ENCODE measurements at places on chromosomes 1 and 21. TPM values are rescaled to one million over a fixed set of nuclear protein-coding genes. Genes with fewer than 3 reads are reported as not detected.

DNA sequence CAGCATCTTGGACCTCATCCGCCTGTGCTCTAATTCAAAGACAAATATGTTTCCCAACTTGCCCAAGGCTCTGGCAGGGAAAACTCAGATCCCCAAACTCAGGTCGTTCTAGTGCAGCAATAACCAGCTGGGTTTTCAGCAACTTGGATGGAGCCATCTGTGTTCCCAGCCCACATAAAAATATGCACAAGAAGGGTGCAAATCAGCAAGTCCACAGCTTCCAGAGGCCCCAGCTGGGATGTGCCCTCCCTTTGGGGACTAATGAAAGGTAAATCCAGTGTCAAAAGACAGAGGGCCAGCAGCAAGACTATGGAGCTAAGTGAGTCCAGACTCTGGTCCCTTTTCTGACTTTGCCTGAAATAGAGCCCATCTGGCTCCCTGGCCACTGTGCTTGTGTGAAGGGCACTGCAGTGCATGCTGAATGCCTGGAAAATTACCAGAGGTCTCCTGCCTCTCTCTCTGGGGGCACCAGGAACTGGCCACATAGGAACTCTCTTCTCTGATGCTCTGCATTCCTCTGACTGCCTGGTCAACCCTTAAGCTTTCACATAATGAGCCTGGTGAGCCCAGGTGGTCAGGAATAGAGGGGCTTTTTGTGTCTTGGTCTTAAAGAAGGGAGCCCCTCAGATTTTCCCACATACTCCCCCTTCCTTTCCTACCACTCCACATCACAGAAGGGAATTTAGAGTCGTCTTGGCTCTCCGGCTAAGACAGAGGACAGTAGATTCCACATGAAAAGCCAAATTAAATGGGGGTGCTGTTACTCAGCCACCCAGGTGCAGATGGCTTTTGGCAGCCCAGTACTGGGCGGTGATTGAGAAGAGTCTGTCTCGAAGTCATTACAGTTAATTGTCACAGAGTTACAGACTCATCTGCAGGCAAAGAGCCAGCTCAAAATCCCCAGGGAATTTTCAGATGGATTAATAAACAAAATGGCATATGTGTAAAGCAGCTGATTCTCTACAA, 88.1 kb upstream of the C1orf21 start:
- no peak for DNase-seq

DNA sequence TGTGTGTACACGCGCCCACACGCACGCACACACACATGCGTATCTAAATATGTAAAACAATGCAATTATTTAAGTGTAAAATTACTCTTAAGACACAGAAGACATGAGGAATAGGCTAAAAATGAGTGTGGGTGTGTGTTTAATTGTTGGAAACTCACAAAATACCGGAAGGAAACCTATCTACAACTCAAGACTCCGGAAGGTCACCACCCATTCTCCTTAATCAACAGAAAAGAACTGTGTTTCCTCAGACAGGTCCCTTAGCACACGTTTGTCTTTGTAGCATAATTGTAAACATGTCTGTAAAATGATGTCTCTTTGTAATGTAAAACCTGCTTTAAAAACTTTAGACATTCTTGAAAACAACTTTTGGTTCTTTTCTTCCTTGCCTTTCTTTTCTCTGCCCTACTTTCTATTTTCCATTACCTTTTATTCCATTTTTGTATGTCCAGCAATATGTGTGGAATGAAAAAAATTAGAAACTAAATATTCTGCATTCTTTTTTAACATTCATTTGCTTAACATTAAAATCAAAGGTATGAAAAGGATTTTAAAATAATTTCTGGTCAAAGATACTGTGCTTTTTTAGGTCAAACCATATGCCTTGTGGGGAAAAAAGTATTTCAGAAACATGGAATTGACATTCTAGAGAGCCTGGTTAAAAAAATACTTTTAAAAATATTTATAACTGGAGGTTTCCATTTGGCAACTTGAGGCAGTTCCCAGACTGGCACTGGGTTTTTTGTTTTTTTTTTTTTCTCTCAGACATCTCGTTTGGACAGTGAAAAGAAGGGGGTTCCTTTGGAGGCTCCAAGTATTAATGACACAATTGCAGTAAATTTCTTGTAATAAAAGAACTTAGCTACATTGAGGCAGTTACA, 46.2 kb downstream of the ATP5PF start:
- DNase-seq = no peak

DNA sequence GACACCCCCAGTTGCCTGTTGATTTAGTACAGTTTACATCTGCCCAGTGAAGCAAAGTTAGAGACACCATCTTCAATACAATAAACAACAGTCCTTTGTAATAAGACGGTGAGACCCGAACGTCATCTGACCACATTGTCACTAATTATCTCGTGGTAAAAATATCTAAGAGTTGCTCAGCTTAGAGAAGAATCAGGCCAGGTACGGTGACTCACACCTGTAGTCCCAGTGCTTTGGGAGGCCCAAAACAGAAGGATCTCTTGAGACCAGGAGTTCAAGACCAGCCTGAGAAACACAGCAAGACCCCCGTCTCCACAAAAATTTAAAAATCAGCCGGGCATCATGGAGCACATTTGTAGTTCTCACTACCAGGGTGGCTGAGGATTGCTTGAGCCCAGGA, 53.5 kb downstream of the CD34 start:
- DNase-seq = peak; percentile 38

Gene C1orf94
- not detected for total RNA-seq

Gene S100A2
- total RNA-seq = 373 TPM

DNA sequence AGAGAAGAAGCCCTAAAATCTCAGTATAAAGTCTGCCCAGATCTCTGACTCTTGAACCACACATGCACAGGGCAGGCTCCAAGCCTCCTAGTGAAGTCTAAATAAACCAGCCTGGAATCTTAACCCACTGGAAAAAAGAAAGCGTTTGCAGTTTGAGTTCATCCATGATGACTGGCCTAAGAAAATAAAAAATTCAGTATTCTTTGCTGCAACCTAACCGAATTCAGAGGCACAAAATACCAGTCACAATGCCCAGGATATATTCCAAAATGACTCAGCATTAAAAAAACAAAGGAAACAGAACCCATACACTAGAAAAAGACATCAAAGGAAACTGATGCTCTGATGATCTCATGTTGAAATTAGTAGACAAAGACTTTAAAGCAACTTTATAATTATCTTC, 269.2 kb downstream of the SDCCAG8 start:
- DNase-seq = peak; percentile 88

GRCh38 chr1:151711044-151711800, 5.4 kb downstream of the CELF3 start:
- no peak for DNase-seq

DNA sequence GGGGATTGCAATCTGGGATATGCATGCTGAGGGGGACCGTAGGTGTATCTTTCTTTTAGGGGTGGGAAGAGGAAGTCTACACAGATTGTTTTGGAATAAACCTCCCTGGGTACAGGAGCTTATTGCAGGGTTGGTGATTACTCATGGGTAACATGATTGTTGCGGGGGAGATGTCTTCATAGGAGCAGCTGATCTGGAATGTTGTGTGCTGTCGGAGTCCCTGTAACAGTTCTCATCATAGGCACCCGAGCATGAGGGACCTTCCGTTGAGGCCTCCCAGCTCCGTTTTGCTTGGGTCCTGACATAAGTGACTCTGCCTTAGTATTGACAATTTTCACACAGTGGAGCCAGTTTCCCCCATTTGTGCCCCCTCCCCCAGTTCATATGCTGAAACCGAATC, 4.2 kb upstream of the PRXL2B start:
- no peak for DNase-seq

GRCh38 chr1:1291548-1292441, 11.6 kb downstream of the SCNN1D start:
- peak; percentile 89 for DNase-seq

- no peak for DNase-seq
Observed at GRCh38 chr1:20343149-20343937, 52.7 kb downstream of the VWA5B1 start.

Gene GBP3
- 24.9 TPM for total RNA-seq

DNA sequence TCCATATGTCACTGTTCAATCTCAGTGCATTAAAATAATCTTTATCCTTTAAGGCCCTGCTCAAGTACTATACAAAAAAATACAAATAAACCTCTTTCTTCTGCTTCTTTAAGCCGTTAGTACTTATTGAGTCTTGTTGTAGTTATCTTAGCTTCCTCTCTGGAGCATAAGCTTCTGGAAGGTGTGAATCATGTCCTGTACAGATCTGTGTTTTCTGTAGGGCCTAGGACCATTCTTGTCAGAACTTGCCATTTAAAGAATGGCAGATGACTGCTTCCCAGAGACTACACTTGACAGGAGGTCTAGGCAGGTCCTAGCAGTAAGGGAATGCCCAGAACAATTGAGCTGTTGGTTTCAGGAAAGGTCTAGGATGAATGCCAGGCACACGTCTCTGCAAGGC, 12.9 kb downstream of the NEK7 start:
- DNase-seq = no peak

GRCh38 chr1:159054427-159054826, 22.1 kb downstream of the AIM2 start:
- no peak for DNase-seq

Gene MRPL39
- total RNA-seq = 107 TPM

- no peak for DNase-seq
Observed at GRCh38 chr1:173857363-173857917, 10.3 kb downstream of the GAS5 start.

GRCh38 chr21:43320526-43320925, 106.4 kb downstream of the SIK1 start:
- no peak for DNase-seq

Gene S100A3
- total RNA-seq = 4.6 TPM

GRCh38 chr1:30088594-30088993, 634.8 kb downstream of the MATN1 start:
- no peak for DNase-seq

Gene NUF2
- 35.6 TPM for total RNA-seq

- no peak for DNase-seq
Observed at GRCh38 chr1:118396829-118397495, 211.9 kb upstream of the SPAG17 start.

Gene OR10Z1
- total RNA-seq = not detected

DNA sequence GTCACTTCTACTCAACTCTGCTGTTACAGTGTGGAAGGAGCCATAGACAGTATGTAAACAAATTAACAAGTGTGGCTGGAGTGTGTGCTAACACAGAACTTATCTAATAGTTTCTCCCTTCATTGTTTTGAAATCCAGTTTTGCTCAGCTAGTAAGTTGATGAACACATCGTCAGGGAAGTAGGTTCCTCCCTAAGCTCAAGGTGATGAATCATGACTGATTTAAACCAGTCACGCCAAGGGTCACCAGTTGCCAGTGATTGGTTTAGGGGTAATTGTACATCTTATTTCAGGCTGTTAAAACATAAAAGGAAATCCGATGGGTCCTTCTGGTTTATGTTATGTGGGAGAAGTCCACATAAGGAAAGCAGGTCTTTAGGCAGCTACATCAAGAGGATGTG, 97.0 kb upstream of the CHODL start:
- DNase-seq = peak; percentile 9

- DNase-seq = no peak
Observed at GRCh38 chr1:234773936-234774677, 164.1 kb upstream of the IRF2BP2 start.

Gene CDCA8
- total RNA-seq = 31.8 TPM

DNA sequence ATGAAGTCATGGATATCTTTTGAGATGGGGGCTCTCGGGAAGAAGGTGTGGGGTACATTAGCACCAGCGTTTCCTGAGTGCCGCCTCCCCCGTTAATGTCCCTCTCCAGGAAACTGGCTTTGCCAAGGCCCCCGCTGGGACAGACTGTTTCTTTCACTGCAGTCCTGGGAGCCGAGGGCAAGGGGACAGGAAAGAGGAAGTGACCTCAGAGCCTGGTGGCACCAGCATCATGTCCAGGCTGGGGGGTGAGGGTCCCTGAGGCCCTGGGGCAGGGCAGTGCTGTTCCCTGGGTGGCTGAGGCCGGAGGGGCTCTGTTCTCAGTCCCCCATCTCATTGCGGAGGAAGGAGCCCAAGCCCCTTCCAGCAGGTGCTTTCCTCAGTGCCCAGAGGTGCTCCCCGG, 5.8 kb downstream of the PFKL start:
- DNase-seq = no peak

GRCh38 chr1:115117298-115117697, 28.0 kb upstream of the TSPAN2 start:
- peak; percentile 85 for DNase-seq

DNA sequence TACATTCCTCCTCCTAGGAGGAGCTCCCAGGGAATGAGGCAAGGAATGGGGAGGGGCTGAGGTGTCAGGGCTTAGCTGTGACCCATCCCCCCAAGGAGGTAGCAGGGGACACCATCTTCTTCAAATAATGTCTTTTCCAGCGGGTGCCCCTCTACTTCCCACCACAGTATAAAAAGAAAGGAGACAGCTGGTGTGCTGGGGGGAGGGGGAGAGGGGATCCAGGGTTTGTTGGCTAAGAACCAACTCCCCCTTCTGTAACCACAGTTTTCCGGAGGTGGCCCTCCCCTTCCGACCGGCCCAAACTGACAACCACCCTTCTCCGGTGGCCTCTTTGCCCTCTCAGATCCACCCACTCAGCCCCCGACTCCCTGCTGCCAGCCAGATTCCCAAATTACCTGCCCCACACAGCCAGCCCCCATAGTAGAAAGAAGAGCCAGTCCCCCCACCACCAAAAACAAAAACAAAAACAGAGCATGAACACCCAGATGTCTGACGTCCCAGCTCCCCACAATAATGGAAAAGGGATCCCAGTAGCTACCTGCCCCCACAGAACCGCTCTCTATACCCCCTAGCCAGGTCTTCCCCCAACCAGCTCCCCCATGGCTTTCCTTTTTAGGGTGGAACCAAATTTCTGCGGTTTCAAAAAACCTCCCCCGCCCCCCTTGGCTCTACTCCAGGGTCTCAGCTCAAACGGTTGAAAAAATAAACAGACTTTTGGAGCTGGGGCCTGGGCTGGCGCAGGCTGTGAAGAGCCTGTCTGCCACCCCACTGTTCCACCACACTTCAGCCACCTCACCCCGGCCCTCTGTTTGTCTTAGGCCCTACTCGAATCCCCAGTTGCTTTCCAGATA, 2.1 kb downstream of the ARHGEF2 start:
- peak; percentile 70 for DNase-seq

- DNase-seq = peak; percentile 81
Observed at GRCh38 chr1:80392529-80392928, 1386.0 kb upstream of the ADGRL4 start.

GRCh38 chr1:71372496-71372895, 291.7 kb upstream of the ZRANB2 start:
- DNase-seq = no peak

DNA sequence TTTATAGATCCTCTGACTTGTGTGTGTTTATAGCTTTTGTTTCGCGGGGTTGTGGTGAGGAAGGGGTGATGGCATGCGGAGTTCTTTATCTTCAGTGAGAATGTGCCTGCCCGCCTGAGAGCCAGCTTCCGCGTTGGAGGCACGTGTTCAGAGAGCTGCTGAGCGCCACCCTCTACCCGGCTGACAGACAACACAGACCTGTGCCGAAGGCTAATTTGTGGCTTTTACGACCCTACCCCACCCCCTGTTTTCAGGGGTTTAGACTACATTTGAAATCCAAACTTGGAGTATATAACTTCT, 14.4 kb upstream of the CD101 start:
- DNase-seq = no peak

DNA sequence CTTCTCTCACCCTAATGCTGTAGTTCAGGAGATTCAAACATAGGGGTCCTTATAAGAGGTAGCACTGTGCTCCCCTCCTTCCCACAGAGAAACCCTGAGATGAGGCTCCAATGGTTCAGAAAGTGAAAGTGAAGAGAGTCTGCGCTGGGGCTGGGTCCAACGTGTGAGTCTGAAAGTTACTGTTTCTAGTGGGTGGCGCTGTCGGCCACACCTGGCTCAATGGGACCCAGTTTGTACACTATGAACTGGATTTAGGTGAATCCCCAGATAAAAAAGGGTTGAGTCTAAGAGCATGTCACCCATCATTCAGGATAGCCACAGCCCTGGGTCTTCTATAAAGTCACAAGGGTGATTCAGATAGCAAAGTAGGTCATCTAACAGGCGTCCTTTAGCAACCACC, 2.8 kb downstream of the SMCP start:
- DNase-seq = no peak

Data from PC-3 (cell line).